ENCODE measurements at places on chromosomes 12 and 14.

DNA sequence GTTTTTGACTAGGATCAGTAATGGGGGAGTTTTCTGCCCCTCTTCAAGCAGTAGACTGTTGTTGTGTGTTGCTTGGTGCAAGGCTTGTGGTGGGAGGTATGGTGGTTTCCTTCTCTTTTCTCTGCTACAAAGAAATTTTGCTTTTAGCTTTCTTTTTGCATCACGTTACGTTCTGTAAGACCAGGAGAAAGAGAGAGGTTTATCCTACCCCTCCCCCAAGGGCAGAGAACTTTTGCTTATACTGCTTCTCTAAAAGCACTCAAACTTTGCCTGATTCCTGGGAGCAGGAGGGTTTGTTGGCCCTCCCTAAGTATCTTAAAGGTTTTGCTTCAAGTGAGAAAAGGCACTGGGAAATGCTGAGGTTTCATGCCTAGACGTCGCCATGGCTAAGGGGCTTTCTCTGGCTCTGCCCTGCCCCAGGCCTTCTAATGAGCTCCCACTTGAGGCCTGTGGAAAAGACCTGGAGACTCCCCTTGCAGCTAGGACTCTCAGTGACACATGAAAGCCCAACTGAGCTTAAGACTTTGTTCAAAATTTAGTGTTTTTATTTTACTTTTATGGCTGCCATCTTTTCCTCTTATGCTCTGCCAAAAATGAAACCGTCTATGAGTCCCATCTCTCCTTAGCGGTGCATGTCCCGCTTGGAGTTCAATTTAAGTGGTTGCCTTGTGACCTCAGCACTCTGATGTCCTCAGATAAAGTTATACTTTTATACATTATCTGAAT lies 49.2 kb downstream of the EIF2S3B start:
- DNase-seq = no peak

GRCh38 chr14:57266065-57266464 lies 2.6 kb downstream of the EXOC5 start:
- DNase-seq = no peak

- no peak for DNase-seq
These were observed 487.0 kb downstream of the MED13L start for GRCh38 chr12:115790526-115790925.

GRCh38 chr14:26820138-26820537 lies 222.3 kb upstream of the NOVA1 start:
- DNase-seq = peak; percentile 66

GRCh38 chr12:32305163-32305562 lies 94.2 kb upstream of the FGD4 start:
- DNase-seq = peak; percentile 30

GRCh38 chr14:66495218-66496098 lies 9.3 kb downstream of the CCDC196 start:
- peak; percentile 55 for DNase-seq

GRCh38 chr14:86619726-86620125 lies 1089.8 kb downstream of the FLRT2 start:
- DNase-seq = peak; percentile 51

DNA sequence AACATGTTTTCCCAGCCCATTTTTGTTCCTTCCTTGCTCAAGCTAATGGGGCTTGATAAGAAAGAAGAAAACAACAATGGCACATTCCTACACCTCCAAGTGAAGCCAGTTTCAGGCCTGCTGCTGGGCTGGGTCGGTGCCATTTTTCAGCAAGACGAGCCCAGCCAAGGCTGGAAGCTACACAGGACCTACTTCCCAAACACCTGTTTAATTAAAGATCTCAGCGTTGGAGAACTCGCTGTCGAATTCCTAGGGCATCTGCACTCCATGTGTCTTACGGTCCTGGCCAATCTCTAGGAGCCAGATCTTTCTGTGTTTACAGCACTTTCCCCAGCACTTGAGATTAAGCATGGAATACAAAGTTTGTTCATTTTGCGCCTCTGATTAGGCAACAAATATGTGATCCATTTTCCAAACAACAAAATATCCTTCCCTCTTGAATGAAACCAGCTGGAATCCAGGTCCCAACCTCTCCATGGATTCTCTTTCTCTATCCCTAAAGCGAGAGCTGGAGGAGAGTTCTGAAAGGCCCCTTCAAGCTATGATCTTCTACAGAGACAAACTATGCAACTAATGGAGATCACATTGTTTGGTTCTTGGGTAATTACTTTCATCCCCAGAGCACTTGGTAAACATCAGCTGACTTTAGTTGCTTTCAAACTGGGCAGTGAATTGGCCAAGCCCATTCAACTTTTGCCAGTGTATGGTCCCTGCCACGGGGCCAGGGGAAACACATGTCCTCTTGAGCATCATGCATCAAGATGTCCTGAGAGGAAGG lies 34.3 kb upstream of the TC2N start:
- no peak for DNase-seq

- DNase-seq = no peak
These were observed 12.0 kb downstream of the LUM start for GRCh38 chr12:91099341-91099740.

DNA sequence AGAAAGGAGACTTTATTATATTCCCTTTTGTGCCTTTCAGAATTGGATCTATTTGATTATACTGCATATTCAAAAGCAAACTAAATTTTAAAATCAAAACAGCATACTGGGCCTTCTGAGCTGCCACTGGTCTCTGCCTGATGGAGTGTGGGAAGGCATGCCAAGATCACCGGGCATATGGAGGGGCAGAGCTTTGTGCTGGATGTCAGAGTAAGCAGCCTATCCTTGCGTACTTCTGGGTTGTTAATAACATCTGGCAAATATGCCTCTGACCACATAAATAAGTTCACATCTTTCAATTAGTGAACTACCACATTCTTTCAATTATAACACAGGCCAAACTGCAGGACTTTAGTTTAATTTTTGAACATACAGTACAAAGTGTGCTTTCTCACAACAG lies 18.3 kb downstream of the MLH3 start:
- DNase-seq = no peak

DNA sequence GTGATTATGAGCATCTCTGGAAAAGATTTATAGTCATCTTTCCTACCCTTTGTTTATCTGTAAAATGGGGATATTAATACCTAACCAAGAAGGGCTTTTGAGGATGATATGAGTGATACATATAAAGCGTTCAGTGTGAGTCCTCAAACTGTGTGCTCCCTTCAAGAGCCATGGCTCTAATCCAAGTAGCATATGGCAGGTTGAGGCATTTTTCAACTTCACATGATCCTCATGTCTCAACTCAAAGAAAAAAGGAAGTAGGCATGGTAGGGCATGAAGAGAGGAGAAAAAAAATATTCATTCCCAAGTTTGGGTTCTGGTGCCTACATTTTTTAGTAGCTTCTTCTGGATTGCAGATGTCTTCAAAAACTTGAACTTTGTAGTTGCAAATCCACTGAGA lies 286.3 kb upstream of the ATP2B1 start:
- no peak for DNase-seq

DNA sequence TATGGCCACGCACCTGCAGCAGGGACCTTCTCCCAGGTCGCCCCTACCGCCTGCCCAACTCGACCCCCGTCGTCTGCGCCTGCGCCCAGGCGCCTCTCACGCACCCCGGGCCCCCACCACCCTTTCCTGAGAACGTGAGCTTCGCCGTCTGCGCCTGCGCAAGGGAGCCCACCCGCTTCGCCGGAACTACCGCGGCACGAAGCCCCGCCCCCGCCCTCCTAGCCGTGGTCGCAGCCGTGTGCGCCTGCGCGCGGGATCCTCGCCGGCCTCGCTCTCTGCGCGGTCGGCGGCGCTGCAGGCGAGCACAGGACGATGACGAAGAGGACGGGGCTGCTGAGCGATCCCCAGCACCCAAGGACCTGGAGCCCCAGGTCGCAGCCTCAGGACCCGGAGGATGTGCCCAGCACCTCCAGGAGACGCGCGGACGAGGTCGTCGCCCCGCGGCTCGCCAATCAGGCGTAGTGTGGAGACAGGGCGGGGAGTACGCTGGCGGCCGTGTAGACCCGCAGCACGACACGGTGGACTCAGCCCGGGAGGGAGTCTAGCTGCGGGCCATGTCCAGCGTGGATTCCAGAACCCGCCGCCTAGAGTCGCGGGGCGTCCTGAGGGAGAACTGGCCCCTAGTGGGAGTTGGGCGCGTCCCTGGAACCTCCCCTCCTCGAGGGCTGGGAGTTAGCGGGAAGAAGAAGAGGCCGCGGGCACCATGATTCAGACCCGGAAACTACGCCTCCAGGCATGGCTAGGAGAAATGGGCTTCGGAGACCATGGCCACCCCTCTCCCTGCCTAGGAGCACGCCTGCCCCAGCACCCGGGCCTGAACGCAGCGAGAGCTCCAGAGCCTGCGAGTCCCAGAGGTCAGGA lies 1120.8 kb upstream of the TMEM132C start:
- DNase-seq = peak; percentile 81

DNA sequence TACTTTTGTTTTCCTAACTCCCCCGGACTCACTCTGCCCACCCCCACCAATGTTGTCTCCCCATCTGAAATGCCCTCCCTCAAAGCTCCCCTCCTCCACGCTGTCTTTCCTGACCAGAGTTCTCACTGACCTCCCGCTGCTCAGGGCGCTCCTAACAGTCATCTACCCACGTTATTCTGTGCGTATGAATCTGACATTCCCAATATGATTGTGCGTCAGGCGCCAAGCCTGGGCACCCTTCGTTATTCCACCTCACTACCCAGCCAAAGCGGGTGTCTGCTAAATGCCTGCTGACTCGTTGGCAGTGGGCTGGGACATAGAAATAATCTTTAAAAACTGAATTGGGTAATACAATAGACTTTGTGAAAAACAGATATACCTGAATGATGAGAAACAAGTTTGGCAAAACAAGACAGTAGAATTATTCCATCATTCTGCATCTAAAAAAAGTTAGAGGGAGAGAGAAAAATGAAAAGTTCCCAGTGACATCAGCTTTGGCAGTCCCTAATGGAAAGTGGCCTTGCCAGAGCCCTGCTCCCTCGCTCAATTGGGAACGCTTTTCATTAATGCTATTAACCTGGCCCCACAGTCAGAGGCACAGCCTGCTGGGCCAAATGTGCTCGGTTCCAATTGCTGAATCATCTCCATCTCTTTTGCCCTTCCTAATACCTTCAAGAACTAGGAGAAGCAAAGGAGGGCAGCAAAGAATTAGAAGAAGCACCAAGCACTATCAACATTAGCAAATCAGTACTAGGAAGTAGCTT lies 74.0 kb upstream of the PLXNC1 start:
- DNase-seq = no peak

DNA sequence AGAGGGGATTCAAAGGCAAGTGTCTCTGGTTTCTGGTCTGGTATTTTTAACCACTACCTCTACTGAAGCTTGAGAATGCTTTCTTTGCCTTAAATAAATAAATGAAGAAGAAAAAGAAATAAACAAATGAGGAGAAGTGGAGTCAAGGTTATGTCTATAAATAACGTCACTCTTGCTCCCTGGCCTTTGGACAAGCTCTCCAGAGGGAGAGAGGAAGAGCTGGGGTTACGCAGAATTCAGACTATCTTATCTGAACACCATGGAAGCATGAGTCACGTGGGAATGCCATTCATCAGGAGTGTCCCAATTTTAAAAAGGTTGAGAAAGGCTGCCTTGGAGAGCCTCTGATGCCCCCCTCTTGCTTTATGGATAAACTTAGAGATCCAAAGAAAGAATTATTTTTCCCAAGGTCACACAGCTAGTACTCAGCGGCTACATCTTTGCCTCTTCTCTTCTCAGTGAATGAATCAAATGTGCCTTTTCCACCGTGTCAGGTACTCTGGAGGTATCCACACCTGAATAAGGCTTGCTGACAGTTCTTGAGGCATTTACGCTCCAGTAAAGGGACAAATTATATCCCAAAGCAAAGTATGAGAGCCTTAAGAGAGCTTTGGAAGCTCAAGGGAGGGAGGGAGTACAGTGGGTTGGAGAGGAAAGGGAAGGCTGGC lies 12.9 kb upstream of the MSI1 start:
- DNase-seq = no peak

- DNase-seq = peak; percentile 87
These were observed 3.7 kb downstream of the SELPLG start for GRCh38 chr12:108629824-108630476.

GRCh38 chr14:22291406-22291805 lies 297.6 kb downstream of the DAD1 start:
- DNase-seq = peak; percentile 23

DNA sequence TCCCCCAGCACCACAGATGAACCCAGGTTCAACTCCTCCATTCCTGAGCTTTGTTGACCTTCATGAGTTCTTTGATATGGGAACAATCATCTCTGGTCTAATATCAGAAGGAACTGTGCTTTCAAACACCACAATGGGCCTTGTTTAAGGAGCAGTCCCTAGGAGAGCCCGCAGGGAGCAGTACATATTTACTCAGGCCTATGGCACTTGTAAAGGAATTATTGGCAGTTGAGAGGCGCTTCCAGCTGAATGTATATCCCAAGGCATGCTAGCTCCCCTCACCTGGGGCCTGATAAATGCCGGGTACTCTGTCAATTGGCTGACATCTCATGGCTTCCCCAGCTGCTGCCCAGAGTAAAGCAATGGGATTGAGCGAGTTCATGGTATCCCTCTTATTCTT lies 76.2 kb downstream of the ZFP36L1 start:
- no peak for DNase-seq

- peak; percentile 57 for DNase-seq
These were observed 1.0 kb upstream of the KDM2B start for GRCh38 chr12:121581686-121582429.

- DNase-seq = no peak
These were observed 10.8 kb downstream of the ALDH2 start for GRCh38 chr12:111777345-111778045.

- peak; percentile 22 for DNase-seq
These were observed 119.2 kb downstream of the TMTC2 start for GRCh38 chr12:82805812-82806497.

DNA sequence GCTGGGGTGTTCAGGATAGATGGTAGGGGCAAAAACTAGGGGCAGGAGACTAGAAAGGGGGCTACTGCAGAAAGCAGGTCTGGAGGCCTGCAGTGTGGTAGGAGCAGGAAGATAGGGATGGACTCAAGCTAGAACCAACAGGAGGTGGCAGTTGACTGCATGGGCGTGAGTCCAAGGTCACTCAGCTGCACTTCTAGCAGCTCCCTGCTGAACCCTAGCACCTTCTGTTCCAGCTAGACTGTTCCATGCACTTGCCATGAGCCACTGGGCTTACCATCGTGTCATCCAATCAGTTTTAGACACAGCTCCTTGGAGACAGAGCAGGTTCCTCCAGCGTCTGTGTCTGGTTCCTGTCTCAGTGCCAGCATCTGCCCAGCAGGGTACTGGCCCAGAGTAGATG lies 11.3 kb upstream of the KRT8 start:
- DNase-seq = no peak

DNA sequence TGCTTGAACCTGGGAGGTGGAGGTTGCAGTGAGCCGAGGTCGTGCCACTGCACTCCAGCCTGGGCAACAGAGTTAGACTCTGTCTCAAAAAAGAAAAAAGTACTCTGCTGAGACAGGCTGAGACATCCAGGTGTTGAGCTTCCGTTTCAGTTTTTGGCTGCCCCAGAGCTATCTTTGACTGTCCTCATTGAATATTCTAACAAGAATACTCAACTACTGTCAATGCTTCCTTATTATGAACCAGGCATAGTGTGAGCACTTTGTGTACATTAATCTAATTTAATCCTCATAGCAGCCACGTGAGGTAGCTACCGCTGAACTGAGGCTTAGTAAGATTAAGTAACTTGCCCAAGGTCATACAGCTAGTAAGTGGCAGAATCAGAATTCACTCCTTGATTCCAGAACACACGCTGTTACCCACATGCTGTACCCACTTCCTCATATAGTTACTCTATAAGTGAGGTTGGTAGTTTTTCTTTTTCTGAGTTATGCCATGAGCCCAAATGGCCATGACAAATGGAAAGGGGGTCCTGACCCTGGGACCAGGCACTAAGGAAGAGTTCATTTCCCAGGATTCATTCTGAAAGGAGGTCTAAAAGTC lies 11.3 kb downstream of the ALDH1L2 start:
- no peak for DNase-seq

GRCh38 chr12:2811801-2812200 lies 667 bp upstream of the ITFG2 start:
- DNase-seq = no peak

- peak; percentile 21 for DNase-seq
These were observed 586.5 kb upstream of the TMEM132C start for GRCh38 chr12:127680516-127680915.
